ENCODE measurements at places on chromosomes 12 and 14. TPM values are rescaled to one million over a fixed set of nuclear protein-coding genes. Genes with fewer than 3 reads are reported as not detected.

SYNDIG1L gene
- total RNA-seq = not detected

FAM186B gene
- total RNA-seq = 0.57 TPM

ANKRD33 gene
- total RNA-seq = not detected

CPM gene
- total RNA-seq = 2.7 TPM

STXBP6 gene
- total RNA-seq = 27.1 TPM

CGRRF1 gene
- total RNA-seq = 18.7 TPM

BRI3BP gene
- total RNA-seq = 3.6 TPM

CARMIL3 gene
- 0.34 TPM for total RNA-seq

PPHLN1 gene
- total RNA-seq = 65.3 TPM

GRCh38 chr12:112018571-112019237 is 5.5 kb downstream of the ERP29 start:
- peak; percentile 67 for DNase-seq

- DNase-seq = no peak
Observed at GRCh38 chr12:104421343-104421742, 35.4 kb upstream of the CHST11 start.

- DNase-seq = peak; percentile 94
Observed at GRCh38 chr12:19971361-19972280, 396.7 kb upstream of the PDE3A start.

GRCh38 chr12:81949416-81949815 is 190.3 kb upstream of the PPFIA2 start:
- DNase-seq = no peak

DNA sequence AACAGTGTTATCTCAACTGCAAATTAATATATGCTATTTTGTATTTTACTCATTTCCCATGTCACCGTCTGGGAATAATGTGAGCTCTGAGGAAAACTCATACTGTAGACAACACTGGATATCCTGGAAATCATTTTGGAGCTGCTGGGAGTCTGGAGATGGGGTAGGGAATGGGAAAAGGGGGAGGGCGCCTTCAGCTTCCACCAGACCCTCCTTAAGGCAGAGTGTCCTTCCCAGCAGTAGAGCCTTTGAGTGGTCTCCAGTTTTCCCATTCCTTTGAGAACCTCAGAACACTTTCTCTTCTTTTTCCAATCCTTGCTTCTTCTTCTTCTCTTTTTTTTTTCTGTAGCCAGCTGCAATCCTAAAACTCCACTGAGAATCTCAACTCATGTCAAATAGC is 5.4 kb upstream of the LRIG3 start:
- DNase-seq = no peak

- no peak for DNase-seq
Observed at GRCh38 chr12:111174251-111174960, 194.5 kb downstream of the PHETA1 start.

DNA sequence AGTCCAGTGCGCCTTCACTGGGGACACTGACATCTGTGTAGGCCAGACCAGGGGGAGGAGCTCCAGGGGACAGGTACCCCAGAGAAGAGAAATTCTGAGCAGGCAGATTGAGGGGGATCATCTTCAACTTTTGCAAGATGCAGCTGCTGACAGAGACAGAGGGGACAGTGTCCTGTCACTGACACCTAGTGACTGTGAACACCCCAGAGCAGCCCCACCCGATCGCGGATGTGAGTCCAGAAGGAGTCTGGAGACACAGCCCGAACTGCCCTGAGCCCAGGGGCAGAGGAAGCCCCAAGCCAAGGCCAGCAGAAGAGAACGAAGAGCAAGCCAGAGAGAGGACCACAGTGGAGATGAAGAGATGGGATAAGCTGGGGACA is 21.7 kb upstream of the LRTM2 start:
- no peak for DNase-seq

DNA sequence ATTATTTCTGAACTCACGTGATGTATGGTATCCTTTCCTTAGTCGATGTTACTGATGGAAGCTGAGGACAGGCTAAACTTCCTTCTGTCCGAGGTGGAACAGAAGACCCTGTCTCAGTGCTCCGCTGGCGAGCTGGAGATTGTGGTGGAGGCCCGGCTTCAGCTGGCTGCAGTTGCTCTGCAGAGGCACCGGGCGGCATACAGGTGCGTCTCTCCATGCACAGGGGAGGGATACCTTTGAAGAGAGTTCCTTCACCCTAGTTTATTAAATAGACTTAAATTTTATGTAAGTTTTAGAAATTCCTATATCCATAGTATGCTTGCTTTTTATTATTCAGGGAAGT is 186.7 kb upstream of the NEDD1 start:
- no peak for DNase-seq

DNA sequence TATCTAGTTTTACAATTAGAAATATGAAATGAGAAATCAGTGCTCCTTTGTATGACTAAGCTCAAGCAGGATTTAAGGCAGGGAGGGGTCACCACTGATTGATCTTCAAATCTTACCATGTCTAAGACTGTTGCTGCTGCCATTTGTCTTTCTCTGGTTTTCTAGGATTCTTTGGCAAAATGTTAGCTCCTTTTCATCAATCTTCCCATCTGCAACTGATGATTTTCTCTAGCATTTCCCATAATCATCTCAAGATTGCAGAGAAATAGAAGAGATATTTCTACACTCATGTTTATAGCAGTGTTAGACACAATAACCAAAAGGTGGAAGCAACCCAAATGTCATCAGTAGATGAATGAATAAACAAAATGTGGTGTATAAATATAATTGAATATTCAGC is 175.0 kb downstream of the RAD51B start:
- peak; percentile 46 for DNase-seq

DNA sequence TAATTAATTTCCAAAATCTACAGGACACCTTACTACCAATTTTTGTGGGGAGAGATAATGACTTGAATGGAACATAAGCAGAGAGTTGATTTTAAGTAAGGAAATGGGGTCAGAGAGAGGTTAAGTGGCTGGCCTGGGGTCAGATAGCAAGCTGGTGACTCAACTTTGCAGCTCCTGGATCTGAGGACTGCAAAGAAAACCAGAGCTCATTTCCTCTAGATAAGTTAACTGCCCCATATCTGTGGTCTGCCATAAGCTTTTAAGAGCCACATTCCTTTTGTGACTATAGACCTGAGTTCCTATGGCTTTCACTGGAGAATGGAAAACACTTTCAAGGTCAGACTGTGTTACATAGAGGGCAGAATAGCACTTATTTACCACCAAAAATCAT is 201.2 kb upstream of the PRICKLE1 start:
- DNase-seq = peak; percentile 98

- DNase-seq = no peak
Observed at GRCh38 chr14:88386256-88386794, 868 bp downstream of the SPATA7 start.

DNA sequence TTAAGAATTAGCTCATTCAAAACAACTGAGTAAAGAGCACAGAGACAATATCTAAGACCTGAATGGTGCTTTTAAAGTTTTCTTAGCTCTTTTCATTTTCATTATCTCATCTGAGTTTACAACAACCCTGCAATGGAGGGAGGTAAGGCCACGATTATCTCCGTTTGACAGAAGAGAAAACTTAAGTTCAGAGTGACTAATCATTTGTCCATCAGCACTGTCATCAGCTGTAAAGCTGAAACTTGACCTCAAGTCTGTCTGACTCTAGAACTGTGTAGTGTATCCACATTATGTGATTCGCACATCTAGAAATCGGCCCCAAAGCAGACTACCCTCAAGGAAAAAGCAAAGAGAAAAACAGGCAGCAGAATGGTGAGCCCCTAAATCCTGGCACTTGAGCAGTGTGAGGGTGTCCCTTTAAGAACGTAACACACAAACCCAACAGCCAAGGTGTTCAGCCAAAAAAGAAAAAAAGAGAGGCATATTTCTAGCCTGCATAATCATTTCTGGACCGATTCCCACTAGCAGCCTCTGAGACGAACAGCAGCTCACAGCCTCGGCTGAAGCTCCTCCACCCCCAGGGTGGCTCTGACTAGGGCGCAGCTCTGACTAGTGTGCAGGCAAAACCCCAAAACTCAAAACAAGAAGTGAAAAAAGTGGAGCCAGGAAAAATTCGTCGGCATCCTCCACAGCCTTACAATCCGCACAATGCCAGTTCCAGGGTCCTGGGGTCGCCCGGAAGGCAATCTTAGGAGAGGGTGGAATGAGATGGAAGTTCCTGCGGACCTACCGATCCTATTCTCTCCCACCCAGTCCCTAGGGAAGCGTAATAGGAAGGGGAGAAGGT is 1.6 kb downstream of the STXBP6 start:
- peak; percentile 81 for DNase-seq

DNA sequence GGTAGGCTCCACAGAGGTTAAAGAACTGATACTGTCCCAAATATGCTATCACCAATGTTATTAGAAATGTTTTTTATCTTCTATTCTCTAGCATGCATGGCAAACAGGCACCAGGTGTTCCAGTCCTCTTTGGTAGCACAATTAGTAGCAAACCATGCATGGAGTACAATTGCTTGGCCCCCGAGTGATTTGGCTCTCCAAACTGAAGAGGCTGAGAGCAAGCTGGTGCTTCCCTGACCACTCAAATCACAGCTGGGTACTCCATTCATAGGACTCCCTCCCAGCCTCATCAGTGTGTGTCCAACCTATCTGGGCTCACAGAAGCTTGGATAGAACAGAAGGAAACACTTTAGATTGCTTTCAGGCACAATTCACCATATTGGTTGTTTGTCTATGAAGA is 93.4 kb downstream of the DIO2 start:
- DNase-seq = no peak

DNA sequence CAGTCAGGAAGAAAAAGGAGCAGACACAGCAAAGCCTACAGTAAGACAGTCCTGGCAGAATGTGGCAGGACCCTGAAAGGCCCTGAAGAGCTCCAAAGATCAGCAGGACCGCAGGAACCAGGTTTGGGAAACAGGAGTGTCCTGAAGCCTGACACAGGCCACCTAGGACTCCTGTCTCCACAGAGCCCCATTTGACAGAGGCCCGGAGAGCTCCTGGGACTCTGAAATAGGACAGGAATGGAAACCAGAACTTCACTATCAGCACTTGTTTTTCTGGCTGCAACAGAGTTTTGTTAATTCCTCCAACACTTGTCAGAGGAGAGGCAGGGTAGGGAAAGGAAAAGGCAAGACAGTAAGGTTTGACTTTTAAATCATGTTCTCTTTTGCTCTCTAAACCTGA is 12.9 kb downstream of the STXBP6 start:
- DNase-seq = no peak

- peak; percentile 76 for DNase-seq
Observed at GRCh38 chr12:122096591-122097149, 18.1 kb downstream of the MLXIP start.

DNA sequence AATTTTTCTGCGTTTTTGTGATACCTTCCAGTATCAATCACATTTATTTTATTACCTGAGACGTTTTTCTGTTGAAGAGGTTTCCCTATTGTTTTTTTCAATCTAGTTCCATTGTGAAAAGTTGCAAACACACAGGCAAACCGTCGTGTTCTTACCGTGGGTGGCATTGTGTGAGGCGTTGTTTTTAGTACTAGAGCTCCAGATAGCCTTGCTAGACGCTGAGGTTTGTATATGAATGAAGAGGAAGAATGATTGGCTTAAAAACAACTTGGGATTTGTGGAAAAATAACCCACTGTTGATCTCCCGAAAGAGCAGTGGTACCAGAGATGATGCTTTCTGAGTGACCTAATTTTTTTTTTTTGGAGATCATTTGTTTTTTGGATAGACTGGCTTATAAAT is 1.0 kb downstream of the SOCS4 start:
- no peak for DNase-seq

GRCh38 chr12:112969547-112970306 is 8.6 kb upstream of the OAS2 start:
- DNase-seq = no peak

GRCh38 chr14:102969060-102969791 is 46.8 kb downstream of the AMN start:
- DNase-seq = no peak

GRCh38 chr12:114995891-114996290 is 311.9 kb upstream of the TBX3 start:
- peak; percentile 36 for DNase-seq

GRCh38 chr14:33764876-33765650 is 185.8 kb downstream of the EGLN3 start:
- peak; percentile 75 for DNase-seq

- peak; percentile 1 for DNase-seq
Observed at GRCh38 chr12:85130646-85131045, 94.5 kb downstream of the LRRIQ1 start.

DNA sequence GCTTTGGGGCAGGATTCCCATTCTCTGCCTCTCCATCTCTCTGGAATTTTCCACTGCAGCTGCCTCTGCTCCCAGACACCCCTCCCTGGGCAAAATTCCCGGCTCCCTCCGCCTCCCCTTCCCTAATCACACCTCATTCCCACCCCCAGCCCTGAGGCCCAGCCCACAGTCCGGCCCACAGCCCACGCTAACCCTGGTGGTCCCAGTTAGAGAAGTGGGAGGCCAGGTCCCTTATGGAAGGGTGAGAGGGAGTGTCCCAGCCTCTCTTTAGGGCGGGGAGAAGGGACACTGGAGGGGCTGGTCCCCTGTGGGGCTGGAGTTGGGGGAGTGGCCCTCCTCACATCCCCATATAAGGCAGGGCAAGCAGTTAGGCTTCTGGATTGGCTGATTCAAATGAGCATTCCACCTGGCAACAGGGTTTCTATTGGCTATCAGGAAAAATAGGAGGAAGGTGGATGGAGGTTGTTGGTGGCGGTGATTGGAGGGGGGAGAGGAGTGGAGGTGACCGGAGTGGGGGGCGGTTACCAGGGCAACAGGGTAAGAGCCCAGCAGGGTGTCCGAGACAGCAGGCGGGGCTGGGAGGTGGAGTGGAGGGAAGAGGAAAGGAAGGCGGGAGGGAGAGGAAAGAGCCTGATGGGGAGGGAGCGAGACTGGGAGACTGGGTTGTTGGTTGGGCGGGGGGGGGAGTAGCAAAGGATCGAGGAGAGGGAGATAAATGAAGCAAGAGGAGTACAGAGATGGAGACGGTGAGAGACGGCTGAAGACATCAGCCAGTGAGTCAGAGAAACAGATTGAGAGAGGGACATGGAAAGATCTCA is 1.9 kb upstream of the PTMS start:
- DNase-seq = peak; percentile 99

DNA sequence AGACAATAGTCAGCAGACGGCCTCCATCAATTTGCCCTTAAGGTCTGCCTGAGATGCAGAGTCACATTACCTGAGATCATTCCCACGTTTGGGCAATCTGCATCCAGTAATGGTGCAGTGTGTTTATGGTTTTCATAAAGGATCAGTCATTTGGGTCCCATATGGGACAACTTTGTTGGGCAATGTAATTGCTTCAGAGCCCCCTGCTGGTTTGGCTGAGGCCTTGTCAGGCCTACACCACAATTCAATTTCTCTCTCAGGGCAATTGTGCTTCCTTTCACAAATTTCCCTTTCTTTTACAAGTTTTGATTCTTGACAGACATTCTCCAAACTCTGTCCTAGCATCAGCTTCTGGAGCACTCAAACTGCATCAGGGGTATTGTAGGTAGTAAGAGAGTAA is 191.2 kb upstream of the SSTR1 start:
- no peak for DNase-seq

DNA sequence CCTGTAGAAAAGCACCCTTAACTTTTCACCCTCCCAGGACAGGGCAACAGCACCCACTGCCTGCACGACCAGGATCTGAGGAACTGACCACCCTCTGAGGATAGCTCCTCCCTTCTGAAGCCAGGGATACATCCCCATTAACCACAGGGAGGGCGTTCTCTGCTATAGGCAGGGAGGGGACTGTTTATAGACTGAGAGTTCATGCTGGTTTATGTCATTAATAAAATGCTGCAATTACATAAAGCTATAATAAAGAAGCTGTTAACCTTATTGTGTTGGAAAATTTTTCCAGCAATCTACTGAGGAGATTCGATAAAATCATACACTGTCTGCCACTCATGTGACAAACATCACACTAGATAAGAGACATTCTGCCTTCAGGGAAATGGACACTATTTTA is 232.4 kb upstream of the SFSWAP start:
- DNase-seq = no peak
